ENCODE measurements at places on chromosomes 1 and 21. TPM values are rescaled to one million over a fixed set of nuclear protein-coding genes. Genes with fewer than 3 reads are reported as not detected.
A peak's percentile ranks its signal among the peaks of the same experiment; 100 is the strongest.

- no peak for DNase-seq
Observed at GRCh38 chr1:84502927-84503326, 3.3 kb upstream of the SPATA1 start.

DNA sequence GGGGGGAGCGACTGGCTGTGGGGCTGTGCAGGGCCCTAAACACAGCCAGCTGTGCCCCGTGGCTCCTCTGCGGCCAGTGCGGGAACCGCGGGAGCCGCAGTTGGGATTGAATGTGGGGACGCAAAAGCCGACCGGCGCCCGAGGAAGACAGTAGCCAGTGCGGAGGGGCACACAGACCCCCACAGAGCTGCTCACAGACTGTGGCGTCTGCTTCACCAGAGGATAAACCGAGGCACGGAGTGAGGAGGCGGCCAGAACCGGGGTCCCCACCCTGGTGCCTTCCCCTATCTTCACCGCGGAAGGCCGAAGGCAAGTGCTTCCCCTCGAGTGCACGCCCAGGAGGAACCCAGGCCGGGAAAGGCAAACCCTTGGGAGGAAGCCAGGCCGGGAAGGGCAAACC is 8.7 kb upstream of the TMEM52 start:
- DNase-seq = no peak

- no peak for DNase-seq
Observed at GRCh38 chr1:244406337-244406736, 45.4 kb downstream of the ADSS2 start.

- DNase-seq = no peak
Observed at GRCh38 chr1:115404911-115405310, 66.9 kb upstream of the NGF start.

DNA sequence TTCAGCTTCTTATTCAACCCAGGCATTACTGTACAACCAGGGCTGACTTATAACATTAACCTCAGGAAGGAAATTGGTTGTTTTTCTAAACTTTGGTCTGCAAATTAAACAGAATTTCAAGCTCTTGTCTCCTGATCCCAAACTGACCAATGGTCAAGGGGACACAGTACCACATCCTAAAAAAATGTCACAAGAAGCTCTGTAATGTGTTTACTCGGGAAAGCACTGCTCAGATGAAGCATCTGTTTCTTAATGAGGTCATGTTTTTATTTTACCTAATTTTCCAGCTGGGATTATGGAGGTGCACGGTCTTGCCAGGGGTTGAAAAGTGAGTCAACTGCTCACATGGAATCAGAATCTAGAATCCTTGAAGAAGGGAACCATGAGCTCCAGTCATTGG is 18.7 kb downstream of the ADAMTS5 start:
- no peak for DNase-seq

- no peak for DNase-seq
Observed at GRCh38 chr1:19639999-19640362, 4.1 kb upstream of the NBL1 start.

GRCh38 chr21:44643741-44644310 is 2.4 kb upstream of the KRTAP10-11 start:
- no peak for DNase-seq

The LCE1D gene
- not detected for total RNA-seq

DNA sequence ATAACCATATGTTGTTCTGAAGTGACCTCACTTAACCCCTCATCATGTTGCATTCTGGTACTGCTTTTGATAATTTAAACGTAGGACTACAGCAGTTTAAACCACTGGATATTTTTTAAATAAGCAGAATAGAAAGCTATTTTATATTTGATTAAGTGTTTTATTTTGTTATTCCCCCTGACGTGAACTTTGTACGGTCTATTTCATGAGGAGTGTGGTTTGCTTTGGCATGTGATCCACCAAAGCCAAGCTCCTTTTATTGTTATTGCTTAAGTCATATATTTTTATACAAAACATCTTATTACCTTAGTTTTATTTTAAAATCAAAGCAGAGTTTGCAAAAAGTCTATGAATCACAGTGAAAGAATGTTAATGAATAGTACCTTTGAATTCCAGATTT is 101.4 kb upstream of the L1TD1 start:
- DNase-seq = no peak

The OR2T29 gene
- not detected for total RNA-seq

The CDC7 gene
- 2.7 TPM for total RNA-seq

GRCh38 chr1:37476460-37477197 is 2.2 kb downstream of the ZC3H12A start:
- DNase-seq = no peak

The SIM2 gene
- 1.7 TPM for total RNA-seq

DNA sequence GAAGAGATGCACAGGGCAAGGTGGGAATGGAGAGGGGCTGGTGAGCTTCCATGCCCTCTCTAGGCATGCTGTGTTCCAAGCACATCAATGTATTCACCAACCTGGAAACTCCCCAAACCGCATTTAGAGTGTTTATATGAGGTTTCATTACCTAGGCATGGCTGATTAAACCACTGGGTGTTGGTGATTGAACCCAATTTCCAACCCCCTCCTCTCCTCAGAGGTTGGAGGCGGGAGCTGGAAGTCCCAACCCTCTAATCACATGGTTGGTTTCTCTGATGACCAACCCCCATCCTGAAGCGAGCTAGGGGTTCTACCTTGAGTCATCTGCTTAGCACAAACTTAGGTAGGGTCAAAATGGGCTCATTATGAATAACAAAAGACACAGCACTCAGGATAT is 3.0 kb upstream of the PPIE start:
- DNase-seq = no peak

The FCER1A gene
- not detected for total RNA-seq

DNA sequence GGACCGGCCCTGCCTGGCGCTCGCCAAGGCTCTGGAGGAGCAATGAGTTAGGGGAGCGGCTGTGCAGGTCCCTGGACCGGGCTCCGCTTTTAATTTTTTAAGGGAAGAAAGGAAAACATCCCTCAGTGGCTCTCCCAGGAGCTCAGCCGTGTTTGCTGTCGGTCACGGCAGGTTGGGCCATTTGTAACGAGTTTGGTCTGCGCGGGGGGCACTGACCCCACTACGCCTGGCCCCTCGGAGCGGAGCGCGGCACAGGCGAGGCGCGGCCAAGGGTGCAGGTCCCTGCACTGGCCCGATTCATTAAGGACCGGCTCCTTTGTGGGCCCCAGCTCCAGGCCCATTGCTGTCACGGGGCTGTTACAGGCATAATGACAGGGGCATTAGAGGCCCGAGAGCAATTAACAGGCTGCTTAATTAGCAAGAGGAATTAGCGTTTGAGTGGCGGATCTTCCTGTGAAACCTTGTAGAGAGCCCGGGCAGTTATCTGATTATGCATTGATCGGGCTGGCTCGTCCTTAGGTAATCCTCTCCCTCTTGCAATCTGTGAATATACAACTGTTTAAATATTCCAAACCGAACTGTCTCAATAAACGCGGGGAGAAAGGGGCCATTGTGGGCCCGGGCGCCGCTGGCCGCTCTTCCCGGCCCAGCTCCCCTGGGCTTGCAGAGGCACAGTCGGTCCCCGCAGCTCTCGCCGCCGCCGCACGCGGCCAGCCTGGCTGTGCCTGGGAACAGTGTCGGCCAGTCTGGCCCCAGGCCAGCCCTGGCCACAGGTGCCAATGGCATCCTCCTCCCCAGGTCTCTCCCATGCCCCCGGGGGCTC is 56.8 kb downstream of the PRDM16 start:
- DNase-seq = no peak

GRCh38 chr21:38095220-38095619 is 161.6 kb upstream of the KCNJ15 start:
- DNase-seq = no peak

DNA sequence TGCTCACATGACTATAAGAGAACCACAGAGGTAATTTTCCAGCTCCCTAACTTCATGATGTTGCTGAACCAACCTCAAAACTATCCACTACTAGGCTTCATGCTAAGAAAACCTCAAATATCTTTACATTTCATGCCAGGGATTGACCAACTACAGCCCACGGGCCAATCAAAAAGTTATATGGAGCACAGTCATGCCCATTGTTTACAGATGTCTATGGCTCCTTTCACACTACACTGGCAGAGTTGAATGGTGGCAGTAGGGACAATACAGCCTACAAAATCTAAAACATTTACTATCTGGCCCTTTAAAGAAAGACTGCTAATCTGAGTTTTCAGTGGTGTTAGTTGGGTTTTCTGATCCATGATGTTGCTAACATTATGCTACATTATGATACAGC is 154.8 kb downstream of the TM2D1 start:
- DNase-seq = no peak

The TAS1R1 gene
- not detected for total RNA-seq

GRCh38 chr1:38266197-38266520 is 219.6 kb upstream of the POU3F1 start:
- DNase-seq = no peak

The GNG4 gene
- not detected for total RNA-seq

GRCh38 chr1:109994654-109995053 is 10.1 kb downstream of the AHCYL1 start:
- DNase-seq = no peak

GRCh38 chr21:21213297-21213696 is 215.1 kb downstream of the NCAM2 start:
- no peak for DNase-seq

DNA sequence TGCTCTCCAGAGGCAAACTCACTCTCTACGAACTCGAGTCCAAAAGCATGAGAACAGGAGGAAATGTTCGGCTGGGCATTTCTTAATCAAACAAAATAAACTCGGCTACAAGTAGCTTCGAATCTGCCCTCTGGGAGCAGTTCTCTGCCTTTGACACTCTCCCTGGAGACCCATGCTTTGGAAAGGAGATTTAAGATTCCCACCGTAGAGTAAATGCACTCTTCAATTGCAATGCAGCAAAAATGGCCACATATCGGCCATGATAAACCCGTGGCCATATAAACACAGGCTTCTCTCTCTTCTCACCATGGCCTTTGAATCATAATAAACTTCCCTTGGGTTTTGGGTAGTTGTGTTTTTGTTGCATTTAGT is 215.4 kb downstream of the TOMM20 start:
- DNase-seq = no peak

GRCh38 chr21:17978895-17979294 is 159.7 kb upstream of the C21orf91 start:
- no peak for DNase-seq

GRCh38 chr1:243501002-243501401 is 245.2 kb downstream of the SDCCAG8 start:
- DNase-seq = no peak

DNA sequence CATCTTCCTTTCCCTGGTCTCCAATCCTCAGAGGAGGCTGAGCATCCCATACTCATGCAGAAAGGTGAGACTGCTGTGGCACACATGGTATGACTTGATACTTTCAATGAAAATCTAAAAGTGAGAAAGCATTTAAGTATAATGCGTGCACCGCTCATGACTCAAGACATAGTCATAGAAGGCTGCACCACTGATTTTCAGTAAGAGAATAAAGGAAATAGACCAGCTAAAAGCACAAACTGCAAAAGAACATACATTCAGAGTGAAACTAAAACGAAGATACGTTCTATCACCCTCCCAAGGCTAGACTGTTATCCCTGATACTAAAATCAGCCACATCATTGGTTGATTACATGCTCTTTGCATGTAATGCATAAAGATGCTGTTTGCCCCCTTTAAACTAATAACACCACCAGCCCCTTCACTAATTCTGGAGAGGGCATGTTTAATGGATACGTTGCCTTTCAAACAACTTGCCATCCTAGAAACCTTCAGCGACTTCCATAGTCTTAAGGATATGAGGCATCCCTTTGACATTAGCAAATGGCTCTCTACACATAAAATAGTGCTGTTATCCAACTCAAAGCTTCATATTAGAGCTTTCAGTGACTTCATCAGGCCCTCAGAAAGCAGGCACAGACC is 2.1 kb downstream of the PLD5 start:
- no peak for DNase-seq

GRCh38 chr1:40339420-40340323 is 22.6 kb upstream of the COL9A2 start:
- DNase-seq = no peak

DNA sequence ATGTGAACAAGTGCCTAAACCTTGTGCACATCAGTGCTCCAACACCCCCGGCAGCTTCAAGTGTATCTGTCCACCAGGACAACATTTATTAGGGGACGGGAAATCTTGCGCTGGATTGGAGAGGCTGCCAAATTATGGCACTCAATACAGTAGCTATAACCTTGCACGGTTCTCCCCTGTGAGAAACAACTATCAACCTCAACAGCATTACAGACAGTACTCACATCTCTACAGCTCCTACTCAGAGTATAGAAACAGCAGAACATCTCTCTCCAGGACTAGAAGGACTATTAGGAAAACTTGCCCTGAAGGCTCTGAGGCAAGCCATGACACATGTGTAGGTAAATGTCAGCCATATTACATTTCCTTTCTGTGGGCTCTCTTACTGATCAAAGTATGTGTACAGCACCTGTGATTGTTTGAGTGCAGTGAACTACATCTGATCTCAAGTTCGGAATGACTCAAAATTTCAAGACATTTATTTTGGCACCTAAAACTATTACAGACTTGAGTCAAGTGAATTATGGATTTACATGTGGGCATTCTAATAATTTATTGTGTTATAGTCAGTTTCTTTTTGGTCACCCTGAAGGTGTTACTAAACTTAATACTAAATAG is 196.5 kb downstream of the TPR start:
- no peak for DNase-seq

The AMY1A gene
- total RNA-seq = not detected

The FOXD2 gene
- total RNA-seq = 0.18 TPM

DNA sequence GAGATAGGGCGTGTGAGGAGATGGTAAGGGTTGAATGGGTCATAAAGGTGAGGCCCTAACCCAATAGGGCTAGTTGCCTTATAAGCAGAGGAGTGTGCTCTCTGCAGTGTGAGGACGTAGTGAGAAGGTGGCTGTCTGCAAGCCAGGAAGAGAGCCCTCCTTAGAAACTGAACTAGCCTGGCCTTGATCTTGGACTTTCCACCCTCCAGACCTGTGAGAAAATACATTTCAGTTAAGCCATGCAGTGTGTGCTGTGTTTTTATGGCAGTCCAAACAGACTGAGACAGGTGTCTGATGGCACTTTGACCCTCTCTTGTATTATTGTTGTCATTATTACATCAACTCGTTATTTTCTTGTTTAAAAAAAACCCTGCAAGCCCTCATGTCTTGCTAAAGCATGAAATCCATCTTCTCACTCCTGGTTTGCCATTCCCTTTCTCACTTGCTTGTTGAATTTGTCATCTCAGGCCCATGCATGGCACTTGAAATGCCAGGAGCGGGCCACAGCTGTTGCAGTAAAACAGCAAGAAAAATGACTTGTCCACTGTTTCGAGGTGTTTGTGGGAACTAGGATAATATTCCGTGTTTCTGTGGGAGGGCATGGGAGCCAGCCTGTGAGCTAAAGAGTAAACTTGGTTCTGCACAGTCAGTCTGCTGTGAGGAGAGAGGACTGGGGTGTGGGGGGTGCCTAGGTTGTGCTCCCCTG is 78.6 kb downstream of the STUM start:
- no peak for DNase-seq

GRCh38 chr1:76035053-76035452 is 39.5 kb upstream of the ST6GALNAC3 start:
- peak; percentile 4 for DNase-seq

The ELF3 gene
- total RNA-seq = 0.58 TPM

- DNase-seq = no peak
Observed at GRCh38 chr1:81044708-81045107, 756.0 kb upstream of the ADGRL2 start.

Data from glomerular endothelial cell (primary cell).